CD4-positive, alpha-beta T cell (primary cell): ENCODE measurements at places on chromosomes 12 and 14.

DNA sequence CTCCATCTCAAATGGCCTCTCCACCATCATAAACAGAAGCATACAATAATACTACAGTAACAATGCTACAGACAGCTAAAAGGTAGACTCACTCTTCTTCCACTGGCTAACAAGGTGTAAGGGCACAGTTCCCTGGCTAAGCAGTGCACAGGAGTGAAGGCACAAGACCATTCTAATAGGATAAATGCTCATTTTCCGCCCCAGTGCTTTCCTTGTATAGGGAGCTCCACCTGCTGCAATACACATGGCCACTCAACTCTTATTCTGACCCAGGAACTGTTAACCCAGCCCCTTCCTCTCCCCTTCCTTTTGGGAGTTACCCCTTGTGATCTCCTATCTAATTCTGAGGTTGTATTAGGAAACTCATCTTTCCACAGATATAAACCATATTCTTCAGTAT is 124.6 kb downstream of the KCNK10 start:
- no peak overlapping the region for H3K27ac ChIP-seq
- no peaks in the 10 kb centered on the region for H3K27me3 ChIP-seq
- no peaks in the 10 kb centered on the region for H3K36me3 ChIP-seq
- no peak overlapping the region for H3K4me3 ChIP-seq
- no peaks in the 10 kb centered on the region for H3K4me1 ChIP-seq
- DNase-seq, result no peak

GRCh38 chr12:12845794-12846243 is 32.7 kb downstream of the DDX47 start:
- no peaks in the 10 kb centered on the region for H3K36me3 ChIP-seq
- no peak for DNase-seq
- no peak overlapping the region for H3K4me3 ChIP-seq
- no peaks in the 10 kb centered on the region for H3K27me3 ChIP-seq

DNA sequence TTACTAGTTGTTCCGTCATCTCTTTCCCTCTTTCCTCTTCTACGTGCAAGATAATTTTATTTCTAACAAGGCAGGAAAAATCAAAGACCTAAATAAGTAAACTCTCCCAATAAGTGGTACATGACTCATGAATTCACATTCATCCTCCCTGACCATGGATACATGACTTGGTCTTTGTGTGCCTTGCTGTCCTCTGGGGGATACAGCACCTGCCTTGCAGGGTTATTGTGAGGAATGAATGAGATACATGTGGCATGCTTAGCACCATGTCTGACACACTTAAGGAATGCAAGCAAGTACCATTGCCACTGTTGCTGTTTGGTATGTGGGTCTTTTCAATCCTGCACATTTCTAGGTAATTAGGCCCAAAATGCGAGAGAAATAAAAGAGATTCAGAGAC is 208.4 kb downstream of the DPF3 start:
- no peaks in the 10 kb centered on the region for H3K36me3 ChIP-seq
- no peak overlapping the region for H3K4me3 ChIP-seq
- no peak overlapping the region for H3K27ac ChIP-seq
- no peaks in the 10 kb centered on the region for H3K4me1 ChIP-seq

GRCh38 chr14:53715193-53715721 is 241.4 kb downstream of the BMP4 start:
- H3K27me3 ChIP-seq, result no peaks in the 10 kb centered on the region
- H3K4me1 ChIP-seq, result no peaks in the 10 kb centered on the region
- no peaks in the 10 kb centered on the region for H3K36me3 ChIP-seq
- H3K27ac ChIP-seq, result no peak overlapping the region
- no peak for DNase-seq

GRCh38 chr12:11684811-11685210 is 35.3 kb downstream of the ETV6 start:
- DNase-seq, result no peak
- no peak overlapping the region for H3K27ac ChIP-seq
- no peak overlapping the region for H3K4me3 ChIP-seq
- H3K36me3 ChIP-seq, result no peaks in the 10 kb centered on the region
- peaks cover 10% of the 10 kb centered on the region for H3K4me1 ChIP-seq

DNA sequence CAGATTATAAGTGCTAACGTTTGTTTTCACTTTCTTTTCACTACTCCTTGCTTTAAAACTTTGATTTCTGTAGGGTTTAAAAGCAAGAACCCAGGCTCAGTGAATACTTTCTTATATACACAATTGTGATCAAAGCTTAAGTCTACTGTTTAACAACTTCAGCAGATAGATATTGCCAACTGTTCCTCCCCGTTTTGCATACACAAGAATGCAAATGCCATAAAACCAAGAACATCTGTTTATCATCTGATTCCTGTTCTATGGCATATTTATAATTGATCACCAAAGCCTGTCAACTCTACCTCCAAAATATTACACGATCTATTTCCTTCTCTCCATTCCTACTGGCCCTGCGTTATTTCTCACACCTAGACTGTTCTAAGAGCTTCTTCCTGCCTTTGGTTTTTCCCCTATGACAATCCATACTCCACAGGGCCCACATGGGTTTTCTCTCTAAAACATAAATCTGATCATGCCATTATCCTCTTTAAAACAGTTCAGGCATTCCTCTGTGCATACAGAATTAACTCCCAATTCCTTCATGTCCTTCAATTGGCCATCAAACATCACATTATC is 15.9 kb downstream of the MED13L start:
- no peaks in the 10 kb centered on the region for H3K27me3 ChIP-seq
- no peak for DNase-seq
- no peak overlapping the region for H3K27ac ChIP-seq
- no peaks in the 10 kb centered on the region for H3K36me3 ChIP-seq
- peaks cover 21% of the 10 kb centered on the region for H3K4me1 ChIP-seq

DNA sequence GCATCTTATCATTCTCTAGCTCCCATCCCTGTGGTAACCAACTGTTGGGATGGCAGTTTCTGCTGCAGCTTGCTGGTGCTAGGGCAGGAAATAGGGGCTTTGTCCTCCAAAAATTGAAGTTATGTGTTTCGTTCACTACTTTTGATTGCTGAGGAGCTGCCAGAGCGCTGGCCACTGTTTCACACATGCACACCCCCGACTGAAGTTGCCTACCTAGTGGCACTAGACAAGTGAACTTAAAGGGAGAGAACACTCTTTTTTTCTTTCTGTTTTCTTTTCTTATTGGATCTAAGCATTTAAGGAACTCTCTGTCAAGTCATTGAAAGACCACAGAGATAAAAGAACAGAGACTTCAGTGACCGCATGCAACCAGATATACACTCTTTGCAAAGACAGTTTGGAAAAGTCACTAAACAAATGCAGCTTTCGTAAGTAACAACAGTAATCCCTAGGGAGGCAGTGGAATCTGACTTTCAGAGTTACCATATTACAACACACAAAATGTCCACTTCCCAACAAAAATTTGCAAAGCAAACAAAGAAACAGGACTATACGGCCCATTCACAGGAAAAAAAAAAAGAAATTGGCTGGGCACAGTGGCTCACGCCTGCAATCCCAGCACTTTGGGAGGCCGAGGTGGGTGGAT is 12.0 kb downstream of the TFCP2 start:
- no peaks in the 10 kb centered on the region for H3K4me1 ChIP-seq
- H3K4me3 ChIP-seq, result no peak overlapping the region
- H3K27me3 ChIP-seq, result no peaks in the 10 kb centered on the region
- no peak for DNase-seq

GRCh38 chr12:52260361-52261207 is 13.9 kb upstream of the KRT86 start:
- no peaks in the 10 kb centered on the region for H3K36me3 ChIP-seq
- H3K4me3 ChIP-seq, result no peak overlapping the region
- no peak overlapping the region for H3K27ac ChIP-seq
- peaks cover 4% of the 10 kb centered on the region for H3K4me1 ChIP-seq

GRCh38 chr12:22856178-22856577 is 231.2 kb downstream of the ETNK1 start:
- H3K27ac ChIP-seq, result no peak overlapping the region
- H3K27me3 ChIP-seq, result no peaks in the 10 kb centered on the region
- H3K4me3 ChIP-seq, result no peak overlapping the region
- DNase-seq, result no peak
- H3K4me1 ChIP-seq, result no peaks in the 10 kb centered on the region

DNA sequence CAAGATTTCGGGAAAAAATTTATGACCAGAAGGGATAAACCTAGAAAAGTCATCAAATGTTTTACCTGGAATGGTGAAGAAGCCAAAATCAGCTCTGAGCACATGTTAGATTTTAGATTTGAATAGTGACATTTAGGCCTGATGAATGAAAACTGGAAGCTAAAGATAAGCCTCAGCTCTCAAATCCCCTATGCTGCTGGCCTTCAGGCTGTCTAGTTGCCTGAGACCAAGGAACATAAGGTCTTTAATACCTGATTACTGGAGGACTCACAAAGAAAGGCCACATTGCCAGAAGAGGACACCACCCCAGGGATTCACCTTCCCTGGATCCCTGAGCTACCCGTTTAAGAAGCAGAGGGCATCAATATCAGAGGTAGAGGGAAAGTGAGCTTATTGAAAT is 56.6 kb downstream of the BCL2L14 start:
- H3K36me3 ChIP-seq, result peaks cover 3% of the 10 kb centered on the region
- no peak overlapping the region for H3K4me3 ChIP-seq
- no peak for DNase-seq

DNA sequence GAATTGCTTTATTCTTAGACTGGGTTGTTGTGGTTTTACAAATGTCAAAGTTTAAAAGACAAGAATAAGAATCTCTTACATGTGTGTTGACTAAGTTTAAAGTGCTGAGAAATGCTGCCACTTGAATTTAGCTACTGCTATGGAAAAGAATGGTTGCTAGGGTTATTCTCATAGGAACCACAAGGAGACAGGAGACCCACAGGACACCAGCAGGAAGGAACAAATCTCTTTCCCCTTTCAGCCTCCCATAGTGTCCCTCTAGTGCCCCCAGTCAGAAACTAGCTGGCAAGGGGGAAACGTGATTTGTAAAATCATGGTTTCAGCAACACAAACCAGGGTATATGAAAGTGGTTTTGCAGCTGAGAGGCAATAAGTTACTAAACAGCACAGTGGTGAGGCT is 102.7 kb downstream of the ST8SIA1 start:
- no peaks in the 10 kb centered on the region for H3K4me1 ChIP-seq
- H3K27me3 ChIP-seq, result no peaks in the 10 kb centered on the region
- no peaks in the 10 kb centered on the region for H3K36me3 ChIP-seq
- no peak overlapping the region for H3K27ac ChIP-seq

DNA sequence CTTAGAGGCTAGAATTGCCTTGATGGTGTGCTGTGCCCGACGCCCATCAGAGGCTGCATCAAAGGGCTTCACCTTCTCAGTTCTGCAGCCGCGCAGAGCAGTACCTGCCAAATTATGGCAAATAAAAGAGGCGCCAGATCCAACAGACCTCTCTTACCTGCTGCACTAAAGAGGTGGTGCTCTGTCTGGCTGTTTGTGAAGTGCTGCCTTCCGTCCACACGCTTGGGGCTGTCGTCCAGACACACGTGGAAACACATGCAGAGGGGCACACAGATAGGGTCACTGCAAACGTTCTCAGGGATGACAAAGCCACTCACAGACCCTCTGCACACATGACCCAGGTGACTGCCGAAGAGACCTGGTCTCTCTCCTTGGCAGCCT is 617.5 kb downstream of the VRK1 start:
- peaks cover 18% of the 10 kb centered on the region for H3K27me3 ChIP-seq
- no peaks in the 10 kb centered on the region for H3K4me1 ChIP-seq
- DNase-seq, result no peak
- H3K27ac ChIP-seq, result no peak overlapping the region

GRCh38 chr14:83842547-83842946 is 1687.4 kb upstream of the FLRT2 start:
- H3K4me3 ChIP-seq, result no peak overlapping the region
- DNase-seq, result no peak
- no peaks in the 10 kb centered on the region for H3K4me1 ChIP-seq
- H3K36me3 ChIP-seq, result no peaks in the 10 kb centered on the region
- H3K27me3 ChIP-seq, result no peaks in the 10 kb centered on the region

DNA sequence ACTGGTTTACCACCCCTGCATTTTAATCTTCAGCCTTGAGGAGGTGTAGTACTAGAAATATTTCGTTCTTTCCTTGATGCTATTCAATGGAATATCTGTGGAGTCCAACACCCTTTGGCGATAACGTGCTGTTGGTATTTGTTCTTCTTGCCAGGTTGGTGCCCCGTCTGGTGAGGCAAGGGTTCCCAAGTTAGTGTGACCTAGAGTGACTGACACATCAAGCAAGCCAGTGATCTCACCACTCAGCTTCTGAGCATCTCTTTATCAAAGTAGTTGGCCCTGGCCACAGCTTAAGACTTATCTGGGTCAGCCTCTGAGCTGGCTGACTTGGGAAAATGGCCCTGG is 60.2 kb downstream of the PLXNC1 start:
- peaks cover 5% of the 10 kb centered on the region for H3K36me3 ChIP-seq
- peak overlapping the region; percentile 71 for H3K27ac ChIP-seq
- no peak for DNase-seq
- H3K4me3 ChIP-seq, result peak overlapping the region; percentile 41
- peaks cover 36% of the 10 kb centered on the region for H3K4me1 ChIP-seq
- H3K27me3 ChIP-seq, result no peaks in the 10 kb centered on the region

DNA sequence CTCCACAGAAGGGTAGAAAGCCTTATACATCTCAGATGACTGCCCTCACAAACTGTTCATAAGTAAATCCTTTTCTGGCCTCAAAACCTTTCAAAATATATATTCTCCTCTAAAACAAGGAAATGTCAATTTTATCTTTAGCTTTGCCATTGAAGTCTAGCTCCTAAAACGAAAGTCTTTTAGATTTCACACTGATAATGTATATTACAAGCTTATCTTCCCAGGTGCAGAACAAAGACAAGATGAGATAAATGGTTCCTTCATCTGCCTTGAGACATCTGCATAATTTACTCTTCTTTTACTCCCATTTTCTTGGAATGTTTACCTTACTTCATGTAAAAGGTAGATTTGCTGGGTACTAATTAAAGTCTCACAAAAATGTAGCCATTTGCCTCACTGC is 257.1 kb downstream of the SYT10 start:
- no peaks in the 10 kb centered on the region for H3K4me1 ChIP-seq
- H3K27me3 ChIP-seq, result no peaks in the 10 kb centered on the region

DNA sequence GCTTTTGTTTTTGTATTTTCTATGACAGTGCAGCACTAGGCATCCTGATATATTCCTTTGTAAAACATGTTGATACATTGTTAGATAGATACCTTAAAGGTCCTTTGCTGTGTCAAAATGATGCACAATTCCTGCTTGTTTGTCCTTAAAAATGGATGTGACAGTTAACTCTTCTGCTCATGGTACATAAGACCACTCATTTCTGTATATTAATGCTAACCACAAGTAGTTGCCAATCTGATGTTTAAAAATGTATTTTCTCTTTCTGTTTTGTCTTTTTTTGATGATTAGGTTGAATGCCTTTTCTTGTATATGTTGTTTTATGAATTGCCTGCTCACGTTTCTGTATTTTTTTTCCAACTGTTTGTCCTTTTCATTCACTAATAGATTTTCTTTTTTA is 35.1 kb downstream of the ATF7IP start:
- peaks cover 32% of the 10 kb centered on the region for H3K4me1 ChIP-seq
- H3K4me3 ChIP-seq, result peak overlapping the region; percentile 30
- DNase-seq, result peak; percentile 62
- no peaks in the 10 kb centered on the region for H3K27me3 ChIP-seq

- H3K27me3 ChIP-seq, result no peaks in the 10 kb centered on the region
- H3K27ac ChIP-seq, result no peak overlapping the region
- DNase-seq, result peak; percentile 21
- no peaks in the 10 kb centered on the region for H3K4me1 ChIP-seq
Observed at GRCh38 chr12:48542300-48542928, 17.0 kb downstream of the OR8S1 start.
